Activated gamma-delta T cell treated with Interleukin-2 at 50 U/mL for 16 hours (primary cell): ENCODE measurements at places on chromosomes 6 and 20.

DNA sequence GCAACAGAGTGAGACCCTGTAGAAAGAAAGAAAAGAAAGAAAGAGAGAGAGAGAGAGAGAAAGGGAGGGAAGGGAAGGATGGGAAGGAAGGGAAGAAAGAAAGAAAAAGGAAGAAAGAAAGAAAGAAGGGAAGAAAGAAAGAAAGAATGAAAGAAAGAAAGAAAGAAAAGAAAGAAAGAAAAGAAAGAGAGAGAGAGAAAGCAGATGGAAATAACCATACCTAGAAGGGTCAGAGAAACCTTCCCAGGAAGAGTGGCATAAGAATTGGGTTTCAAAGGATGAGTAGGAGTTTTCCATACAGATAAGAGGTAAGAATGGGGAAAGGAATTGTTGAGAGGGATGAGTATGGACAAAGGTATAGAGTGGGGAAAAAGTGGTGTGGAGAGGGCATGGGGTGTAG, 54.6 kb upstream of the SLC32A1 start:
- no peak for DNase-seq

DNA sequence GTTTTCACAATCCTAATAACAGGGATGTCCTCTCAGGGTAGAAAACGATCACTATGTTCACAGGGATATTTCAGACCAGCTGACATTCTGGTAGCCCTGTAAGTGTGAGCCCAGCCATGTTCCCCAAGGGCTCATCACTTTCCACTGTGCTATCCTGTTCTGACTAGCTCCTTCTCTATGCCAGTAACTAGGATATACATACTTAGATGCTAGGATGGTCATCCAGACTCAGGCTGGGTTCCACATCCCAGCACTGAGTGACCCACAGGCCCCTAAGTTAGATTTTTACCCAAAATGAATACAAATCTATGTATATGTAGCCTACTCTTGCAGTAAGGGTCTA, 83.0 kb downstream of the CD164 start:
- no peak for DNase-seq

DNA sequence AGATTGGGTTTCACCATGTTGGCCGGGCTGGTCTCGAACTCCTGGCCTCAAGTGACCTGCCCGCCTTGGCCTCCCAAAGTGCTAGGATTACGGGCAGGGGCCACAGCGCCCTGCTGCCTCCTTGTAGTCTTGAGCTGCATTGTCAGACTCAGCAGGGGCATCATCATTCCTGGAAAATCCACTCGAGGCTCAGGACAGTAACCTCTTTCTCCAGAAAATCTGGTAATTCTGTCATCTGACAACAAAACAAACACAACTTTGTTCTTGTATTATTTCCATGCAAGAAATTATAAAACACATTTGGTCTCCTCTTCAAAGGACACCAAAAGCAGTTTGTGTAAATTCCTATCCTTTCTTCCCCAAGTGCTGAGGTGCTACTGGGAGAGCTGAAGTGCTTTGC, 137.2 kb upstream of the INSM1 start:
- DNase-seq, result no peak

DNA sequence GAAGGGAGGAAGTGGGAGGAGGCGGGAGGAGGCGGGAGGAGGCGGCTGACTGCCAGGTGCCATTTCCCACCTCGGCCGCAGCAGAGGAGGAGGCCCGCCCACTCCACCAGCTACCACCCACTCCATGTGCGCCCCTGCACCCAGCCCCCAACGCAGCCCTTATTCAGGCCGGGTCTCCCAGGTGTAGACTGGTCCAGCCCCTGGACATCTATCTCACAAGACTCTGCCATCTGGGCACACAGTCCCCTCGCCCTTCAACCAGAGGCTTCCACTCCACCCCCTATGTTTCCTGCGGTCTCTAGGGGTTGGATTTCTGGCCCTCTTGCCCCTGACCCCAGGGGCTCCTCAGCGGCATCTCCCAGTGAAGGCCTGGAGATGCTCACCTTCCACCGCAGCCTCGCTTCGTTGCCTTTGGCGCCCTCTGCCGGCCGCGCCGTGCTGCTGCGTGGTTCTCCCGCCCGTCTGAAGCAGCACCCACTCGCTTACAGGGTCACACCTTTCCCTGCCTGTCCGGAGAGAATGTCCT, 32.6 kb upstream of the FAM83D start:
- DNase-seq, result peak; percentile 81

GRCh38 chr6:17493286-17493685, 99.9 kb downstream of the CAP2 start:
- no peak for DNase-seq

GRCh38 chr6:63897459-63897858, 261.9 kb downstream of the PHF3 start:
- DNase-seq, result no peak

DNA sequence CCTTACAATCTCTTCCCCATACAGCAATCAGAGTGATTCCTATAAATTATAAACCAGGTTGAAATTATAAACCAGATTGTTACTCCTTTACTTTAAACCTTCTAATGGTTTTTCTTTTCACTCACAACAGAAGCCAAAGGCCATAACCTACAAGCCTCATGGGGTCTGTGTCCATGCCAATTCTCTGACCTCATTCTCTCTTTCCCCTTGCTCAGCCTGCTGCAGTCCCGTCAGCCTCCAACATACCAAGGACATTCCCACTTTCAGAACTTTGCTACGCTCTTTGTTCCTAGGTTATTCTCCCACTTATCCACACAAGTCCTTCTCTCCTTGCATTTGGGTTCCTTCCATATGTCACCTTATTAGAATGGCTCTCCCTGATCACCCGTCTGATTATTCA, 277.9 kb upstream of the TCF21 start:
- no peak for DNase-seq

GRCh38 chr20:24796236-24796635, 152.8 kb upstream of the CST7 start:
- no peak for DNase-seq

- DNase-seq, result no peak
Measured at GRCh38 chr6:53220605-53221004, 72.0 kb upstream of the GCM1 start.

DNA sequence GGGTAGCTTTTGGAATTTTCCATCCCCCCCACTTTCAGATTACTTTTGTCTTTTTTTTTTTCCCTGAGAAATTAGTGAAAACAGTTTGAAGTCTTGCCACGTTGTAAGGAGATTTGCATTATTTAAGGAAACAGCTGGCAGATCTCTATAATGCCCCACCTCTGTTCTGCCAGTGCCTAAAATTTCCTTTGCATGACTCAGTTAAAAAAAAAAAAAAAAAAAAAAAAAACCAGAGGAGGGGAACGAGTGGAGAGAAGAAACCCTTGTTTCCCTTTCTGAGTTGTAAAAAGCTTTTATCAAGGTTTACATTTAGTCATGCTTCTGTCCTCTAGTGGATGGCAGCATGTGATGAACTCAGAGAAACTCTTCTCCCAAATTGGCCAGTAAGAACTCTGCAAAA, 33.5 kb downstream of the CARMIL1 start:
- no peak for DNase-seq

DNA sequence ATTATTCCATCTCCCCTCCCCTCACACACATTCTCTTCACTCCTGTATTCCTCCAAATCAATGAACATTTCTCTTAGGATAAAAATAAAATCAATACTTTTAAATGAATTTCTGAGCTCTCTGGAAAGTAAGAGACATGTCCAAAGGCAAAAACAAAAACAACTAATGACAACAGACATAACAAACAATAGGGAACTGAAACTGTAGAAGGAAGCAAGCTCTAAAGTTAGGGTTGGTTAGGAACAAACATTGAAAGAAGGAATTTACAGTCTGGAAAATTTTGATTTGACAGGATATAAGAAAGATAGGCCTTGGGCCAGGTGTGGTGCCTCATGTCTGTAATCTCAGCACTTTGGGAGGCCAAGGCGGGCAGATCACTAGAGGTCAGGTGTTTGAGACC, 17.5 kb upstream of the MYCT1 start:
- no peak for DNase-seq

DNA sequence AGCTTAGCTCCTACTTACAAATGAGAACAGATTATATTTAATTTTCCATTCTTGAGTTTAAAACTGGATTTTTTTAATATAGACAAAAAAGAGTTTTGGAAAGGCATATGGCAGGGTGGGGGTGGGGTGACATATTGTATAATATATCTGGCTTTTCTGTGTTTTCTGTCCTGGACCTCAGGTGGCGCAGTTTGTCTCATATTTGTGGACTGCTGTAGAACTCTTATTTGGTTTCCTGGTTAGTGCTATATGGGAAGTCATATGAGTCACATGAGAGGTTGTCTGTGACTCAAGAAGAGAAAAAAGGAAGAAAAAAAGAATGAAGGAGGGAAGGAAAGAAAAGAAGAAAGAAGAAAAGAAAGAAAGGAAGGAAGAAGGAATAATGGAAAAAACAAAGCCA, 131.8 kb downstream of the CLVS2 start:
- no peak for DNase-seq

DNA sequence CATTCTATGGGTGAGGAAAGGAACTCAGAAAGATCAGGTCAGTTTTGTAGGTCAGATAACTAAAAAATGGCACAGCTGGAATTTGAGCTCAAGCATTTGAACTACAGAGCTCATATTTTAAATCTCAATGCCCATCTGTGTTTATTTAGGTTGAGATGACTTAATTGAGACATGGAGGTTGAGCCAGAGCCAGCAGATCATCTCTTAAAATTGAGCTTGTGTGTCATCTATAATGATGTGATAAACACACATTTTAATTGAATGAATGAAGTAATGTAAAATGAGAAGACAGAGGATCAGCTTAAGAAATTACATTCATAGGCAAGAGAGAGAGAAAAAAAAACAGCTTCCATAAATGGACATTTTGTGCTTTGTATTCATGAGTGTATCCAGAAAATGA, 3.7 kb downstream of the MANEA start:
- DNase-seq, result no peak

DNA sequence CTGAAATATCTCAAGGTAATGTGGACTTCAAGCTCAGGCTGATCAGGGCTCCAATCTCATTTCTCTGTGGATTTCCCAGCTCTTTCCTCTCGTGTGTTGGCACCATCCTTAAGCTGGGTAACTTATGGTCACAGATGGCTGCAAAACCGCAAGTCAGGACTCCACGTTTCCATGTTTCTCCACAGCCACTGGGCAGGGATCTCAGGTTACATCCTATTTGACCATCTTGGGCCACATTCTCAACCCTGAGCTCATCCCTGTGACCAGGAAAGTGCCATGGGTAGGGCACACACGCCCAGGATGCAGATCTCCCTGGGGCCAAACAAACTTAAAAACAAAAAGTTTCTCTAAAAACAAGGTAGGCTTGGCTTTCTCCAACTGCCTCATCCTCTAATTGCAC, 15.4 kb downstream of the RPS6KA2 start:
- DNase-seq, result no peak

GRCh38 chr6:132695773-132696172, 18.1 kb downstream of the VNN1 start:
- no peak for DNase-seq

- DNase-seq, result no peak
Measured at GRCh38 chr6:35367646-35368037, 25.3 kb downstream of the PPARD start.

DNA sequence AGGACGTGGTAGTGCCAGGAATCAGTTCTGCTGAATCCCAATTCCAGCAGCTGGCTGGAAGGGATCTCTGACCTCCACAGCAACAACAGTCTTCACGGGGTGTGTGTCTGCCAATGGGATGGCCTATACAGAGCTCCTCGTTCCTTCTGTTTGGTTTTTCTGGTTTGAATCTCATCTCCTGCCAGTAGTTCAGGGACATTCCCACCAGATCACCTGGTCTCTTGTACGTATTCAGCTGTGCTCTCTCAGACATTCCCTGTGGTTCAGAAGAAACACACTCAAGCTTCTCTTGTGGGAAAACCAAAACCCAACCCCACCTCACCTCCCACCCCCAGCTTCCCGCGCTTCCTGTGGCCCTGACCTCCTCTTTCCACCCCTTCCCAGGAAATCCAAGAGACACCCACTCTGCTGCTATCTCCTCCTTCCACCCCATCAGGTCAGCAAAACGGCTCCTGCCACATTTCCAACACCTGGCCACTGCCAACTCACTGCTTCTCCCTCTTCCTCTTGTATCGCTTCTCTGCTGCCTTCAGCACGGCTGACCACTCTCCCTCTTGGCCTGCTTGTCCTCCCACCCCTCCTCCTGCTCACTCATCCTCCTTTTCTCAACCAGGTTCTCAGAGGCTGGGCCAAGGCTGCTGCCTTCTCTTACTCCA, 63.3 kb upstream of the PTGIS start:
- DNase-seq, result no peak

DNA sequence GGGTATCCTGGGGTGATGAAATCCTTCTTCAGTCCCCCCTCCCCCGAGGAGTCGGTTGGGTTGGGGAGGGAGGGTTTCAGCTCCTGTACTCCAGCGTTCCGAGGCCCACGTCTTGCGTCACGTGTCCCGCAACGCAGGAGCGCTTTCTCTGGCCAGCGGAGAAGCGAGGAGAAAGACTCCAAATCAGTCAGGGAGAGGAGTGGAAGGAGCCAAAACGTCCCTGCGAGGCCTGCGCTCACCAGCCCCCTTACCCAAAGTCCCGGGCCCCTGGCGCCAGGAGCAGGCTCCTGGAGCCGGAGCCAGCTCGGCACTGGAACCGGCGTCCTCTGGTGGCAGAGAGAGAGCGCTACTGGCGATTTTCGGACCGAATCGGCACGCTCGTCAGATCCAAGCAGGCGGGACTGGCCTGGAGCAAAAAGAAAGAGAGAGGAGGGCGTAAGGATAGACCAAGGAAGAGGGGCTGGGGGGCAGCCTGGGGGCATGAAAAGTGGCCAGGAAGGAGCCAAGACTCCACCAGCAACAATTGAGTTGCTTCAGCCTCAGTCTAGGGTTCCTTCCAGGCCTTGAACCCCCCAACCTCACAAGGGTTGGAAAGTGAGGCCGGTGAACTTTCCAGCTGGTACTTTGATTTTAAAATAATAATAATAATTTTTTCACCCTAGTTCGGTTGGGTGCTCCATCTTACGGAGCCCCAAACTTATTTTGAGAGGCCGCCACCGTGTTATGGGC, at the start of gene GNAS:
Gene GNAS, plus strand, starts transcription at position 174 of the 729 bp plus-strand sequence.
- DNase-seq, result no peak

DNA sequence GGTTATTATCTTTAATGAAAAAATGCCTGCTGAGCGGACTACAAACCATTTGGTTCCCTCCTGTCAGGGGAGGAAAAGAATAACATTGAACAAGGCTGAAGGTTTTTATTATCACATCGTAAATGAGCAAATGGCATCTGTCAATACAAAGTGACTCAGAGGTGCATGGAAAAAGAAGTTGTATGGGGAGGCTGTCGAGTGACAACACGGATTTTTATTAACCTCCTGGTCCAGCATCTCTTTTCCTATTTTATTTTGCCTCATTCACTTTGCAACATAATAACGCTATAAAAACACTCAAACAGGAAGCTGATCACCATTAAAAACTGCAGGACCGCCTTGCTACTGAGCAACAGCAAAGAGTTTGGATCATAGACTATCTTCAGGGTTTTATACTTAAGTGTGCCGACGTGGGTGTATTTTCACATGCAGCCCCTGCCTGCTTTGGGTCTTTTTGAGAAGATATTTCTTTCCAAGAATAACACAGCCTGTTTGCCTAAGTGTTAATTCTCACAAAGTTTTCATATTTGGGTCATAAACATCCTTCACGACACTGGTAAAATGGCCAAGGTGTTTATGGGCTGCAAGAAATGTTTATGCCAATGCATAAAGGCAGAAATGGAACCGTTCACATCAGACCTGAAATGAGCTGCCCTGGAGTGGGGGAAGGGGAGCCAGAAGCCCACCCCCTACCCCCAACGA, 132.1 kb upstream of the SALL4 start:
- no peak for DNase-seq

GRCh38 chr20:39654171-39654570, 692.0 kb downstream of the DHX35 start:
- no peak for DNase-seq

GRCh38 chr6:144955392-144955791, 670.3 kb downstream of the UTRN start:
- DNase-seq, result no peak

- no peak for DNase-seq
Measured at GRCh38 chr6:24996269-24996836, 60.6 kb upstream of the RIPOR2 start.
